T-helper 1 cell (primary cell): ENCODE measurements at places on chromosomes 16 and 17.
A peak's percentile ranks its signal among the peaks of the same experiment; 100 is the strongest.

DNA sequence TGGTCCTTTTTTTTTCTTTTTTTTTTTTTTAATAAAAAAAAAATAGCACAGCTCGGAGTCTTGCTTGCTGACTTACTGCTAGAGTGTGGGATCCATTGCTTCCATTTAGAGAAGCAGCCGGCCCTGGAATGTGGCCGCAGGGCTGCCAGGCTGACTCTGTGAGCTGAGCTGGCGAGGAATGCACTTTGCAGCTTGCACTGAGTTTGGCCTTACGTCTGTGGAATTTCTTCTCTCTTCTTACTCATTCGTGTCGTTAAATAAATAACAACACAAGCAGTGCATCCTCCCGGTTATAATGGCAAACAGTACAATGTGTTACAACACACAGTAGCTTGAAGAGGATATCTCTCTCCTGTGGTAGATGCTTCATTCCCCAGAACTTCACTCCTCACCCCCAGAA lies 69.2 kb downstream of the PRKCB start:
- no peak for DNase-seq

- DNase-seq = no peak
Measured at GRCh38 chr16:9922441-9922840, 259.8 kb downstream of the GRIN2A start.

- no peak for DNase-seq
Measured at GRCh38 chr17:78599419-78599818, 22.2 kb upstream of the DNAH17 start.

DNA sequence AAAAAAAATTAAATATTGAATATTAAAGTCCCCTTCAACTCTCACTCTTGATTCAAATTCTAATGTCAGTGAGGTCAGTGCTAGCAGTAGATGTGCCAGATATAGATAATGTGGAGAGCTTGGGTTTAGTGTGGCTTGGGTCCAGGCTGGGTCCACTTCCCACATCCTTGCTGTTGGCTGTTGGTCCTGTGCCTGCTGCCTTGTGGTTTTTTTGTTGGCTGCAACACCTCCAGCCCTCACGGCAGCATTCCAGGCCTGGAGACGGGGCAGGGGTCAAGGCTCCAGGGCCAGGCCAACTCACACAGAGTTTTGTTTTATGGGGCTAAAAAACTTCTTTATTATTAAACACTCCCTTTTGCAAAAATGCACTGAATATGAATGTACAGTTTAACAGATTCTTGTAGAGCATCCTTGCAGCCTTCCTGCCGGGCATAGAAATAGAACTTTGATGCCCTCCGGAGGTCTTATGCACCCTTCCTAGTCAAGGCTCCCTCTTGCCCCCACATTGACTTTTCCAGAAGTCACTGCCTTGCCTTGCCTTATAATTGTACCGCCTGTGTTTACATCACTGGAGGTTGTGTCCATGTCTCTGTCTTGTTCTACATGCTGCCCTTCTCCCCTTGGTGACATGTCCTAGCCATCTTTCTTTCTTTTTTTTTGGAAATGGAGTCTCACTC lies 25.5 kb upstream of the MYO15B start:
- no peak for DNase-seq

GRCh38 chr17:44221084-44221861 lies 1.8 kb upstream of the UBTF start:
- DNase-seq = peak; percentile 55

DNA sequence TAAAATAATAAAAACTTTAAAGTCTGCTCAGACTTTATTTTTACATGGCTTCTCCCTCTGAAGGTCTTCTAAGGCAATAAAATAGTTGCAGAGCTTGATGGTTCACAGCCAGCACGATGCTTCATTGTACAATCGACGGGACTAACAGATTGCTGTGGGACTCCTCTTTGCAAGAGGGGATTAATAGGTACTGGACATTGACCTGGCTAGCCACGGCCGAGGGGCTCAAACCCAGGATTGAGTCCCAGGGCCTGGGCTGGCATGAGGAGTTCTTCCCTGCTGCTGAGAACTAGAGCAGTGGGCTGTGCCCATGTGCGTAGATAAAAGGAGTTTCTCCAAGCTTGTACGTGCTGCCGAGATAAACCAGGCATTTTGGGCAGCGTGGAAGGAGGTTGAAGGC lies 23.6 kb upstream of the GAN start:
- DNase-seq = no peak

- no peak for DNase-seq
Measured at GRCh38 chr16:55562936-55563335, 3.5 kb upstream of the CAPNS2 start.

DNA sequence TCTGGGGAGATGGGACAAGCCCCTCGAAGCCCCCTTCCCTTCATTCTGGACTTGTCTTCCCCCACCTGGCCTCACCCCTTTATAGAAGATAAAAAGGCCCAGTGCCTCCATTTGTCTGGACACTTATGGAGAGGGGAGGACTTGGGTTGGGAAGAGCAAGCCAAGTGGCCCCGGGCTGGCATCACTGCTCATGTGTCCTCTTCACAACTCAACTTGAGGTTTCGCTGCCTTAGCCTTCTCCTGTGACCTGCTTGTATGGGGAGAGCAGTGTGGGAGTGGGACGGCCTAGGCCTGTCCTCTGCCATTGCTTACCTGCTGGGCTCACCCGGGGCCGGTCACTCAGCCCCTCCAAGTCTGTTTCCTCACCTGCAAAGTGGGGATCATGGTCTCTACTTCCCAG lies 1.4 kb downstream of the PAQR4 start:
- DNase-seq = no peak

GRCh38 chr17:4935650-4936049 lies 3.6 kb downstream of the GP1BA start:
- DNase-seq = no peak

GRCh38 chr16:10128397-10129258 lies 53.6 kb downstream of the GRIN2A start:
- DNase-seq = no peak

DNA sequence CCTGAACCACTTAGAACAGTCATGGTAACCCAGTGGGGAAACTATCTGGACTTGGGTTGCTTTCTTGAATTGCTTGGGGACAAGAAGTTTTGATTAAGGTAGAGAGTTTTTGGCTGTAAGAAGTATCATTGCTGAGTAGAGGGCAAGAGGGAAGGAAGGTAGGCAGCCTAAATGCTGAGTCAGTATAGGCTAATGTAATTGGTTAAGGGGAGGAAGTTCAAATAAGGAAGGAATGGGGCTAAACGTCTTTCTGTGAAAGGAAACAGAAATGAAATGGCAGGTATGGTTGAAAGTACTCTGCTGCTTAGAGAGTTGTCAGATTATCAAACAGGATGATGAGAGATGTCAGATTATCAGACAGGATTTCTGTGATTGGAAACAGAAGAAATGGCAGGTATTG lies 20.3 kb downstream of the KPNB1 start:
- DNase-seq = no peak

GRCh38 chr16:11136600-11136999 lies 119.4 kb downstream of the SOCS1 start:
- DNase-seq = no peak

GRCh38 chr17:64006361-64007088 lies 8.4 kb downstream of the PRR29 start:
- no peak for DNase-seq

DNA sequence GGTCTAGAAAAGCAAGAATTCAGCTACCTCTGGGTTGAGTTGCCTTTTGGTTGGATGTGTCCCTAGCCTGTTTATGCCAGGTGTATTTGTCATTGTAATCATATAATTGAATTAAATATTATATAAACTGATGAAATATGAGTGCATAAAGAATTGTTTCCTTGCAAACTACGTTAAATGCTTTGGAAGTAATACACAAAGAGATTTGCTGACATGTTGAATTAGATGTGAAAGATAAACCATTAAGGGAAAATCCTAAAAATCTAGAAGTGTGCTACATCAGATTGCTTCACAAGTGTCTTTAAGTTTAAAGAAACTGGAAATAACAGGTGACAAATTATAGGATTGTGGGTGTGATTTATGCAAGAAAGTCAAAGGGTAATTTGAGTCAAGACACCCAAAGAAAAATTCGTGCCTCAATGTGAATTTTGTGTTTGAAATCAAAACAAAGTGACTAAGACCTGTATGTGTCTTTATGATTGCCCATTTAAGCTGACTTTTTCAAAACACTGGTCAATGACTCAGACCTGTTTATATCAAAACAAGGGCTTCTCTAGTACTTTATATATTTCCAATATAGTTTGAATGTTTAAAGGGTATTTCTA lies 5.1 kb upstream of the PYY start:
- no peak for DNase-seq

- DNase-seq = no peak
Measured at GRCh38 chr17:79943347-79944241, 92.1 kb downstream of the TBC1D16 start.

DNA sequence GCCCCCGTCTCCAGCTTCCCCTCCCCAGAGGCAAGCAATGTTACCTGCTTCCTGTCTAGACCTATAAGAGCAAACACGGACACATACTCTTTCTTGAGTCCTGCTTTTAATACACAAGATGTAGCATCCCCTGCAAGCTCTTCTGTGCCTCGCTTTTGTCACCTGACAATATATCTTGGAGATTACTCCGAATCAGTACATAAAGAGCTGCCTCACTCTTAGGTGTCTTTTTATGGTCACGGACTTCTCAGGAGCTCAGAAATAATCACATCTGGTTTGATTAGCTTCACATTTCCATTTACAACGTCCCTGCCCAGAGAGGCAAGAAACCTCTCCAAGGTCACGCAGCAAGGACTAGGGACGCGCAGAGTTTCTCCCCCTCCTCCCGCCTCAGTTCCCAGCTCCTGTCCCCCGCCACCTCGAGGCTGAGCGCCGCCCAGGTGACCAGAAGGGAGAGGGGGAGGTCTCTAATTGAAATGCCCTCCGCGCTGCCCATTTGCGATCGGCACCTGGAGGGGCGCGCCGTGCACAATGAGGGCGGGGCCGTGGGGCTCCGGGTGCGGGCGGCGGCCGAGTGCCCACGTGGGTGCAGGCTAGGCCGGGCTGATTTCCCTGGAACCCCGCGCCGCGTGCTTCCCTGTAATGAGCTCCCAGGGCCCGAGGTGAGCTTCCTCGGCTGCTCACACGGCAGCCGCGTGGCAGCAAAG lies 13.8 kb upstream of the SEZ6 start:
- DNase-seq = no peak

GRCh38 chr17:338442-339192 lies 14.0 kb downstream of the RPH3AL start:
- no peak for DNase-seq

DNA sequence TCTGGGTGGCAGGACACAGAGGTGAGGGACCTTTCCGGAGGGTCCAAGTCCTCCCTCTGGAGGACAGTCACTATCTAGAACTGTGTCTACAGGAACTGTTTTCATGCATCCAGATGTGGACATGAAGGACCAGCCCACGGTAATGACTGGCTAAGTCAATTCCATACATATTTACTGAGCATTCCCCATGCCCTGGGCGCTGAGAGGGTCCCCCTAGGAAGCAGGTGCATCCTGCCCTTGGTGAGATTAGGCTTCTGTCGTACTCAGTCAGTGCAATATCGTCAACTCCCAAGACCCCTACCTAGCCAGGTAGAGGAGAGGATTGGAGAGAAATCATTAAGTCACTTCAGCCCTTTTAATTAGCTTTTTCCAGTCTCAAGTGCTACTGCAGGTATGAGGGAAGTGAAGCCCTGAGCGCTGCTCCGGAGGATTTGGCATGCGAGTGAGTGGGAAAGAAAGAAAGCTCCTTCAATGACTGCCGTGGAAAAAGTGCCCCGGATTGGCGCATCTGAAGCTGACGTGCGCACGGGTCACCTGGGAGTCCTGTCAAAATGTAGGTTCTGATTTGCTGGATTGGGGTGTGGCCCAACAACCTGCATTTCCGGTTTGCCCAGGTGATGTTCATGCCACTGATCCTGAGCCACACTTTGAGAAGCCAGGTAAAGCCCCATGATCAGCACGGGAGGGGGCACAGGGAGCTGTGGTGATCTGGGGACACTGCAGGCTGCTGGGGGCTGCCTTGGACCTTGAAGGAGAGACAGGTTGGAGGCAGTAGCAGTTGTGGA lies 367.4 kb upstream of the TNRC6C start:
- DNase-seq = no peak

- no peak for DNase-seq
Measured at GRCh38 chr17:37117373-37118142, 168.8 kb downstream of the AATF start.

DNA sequence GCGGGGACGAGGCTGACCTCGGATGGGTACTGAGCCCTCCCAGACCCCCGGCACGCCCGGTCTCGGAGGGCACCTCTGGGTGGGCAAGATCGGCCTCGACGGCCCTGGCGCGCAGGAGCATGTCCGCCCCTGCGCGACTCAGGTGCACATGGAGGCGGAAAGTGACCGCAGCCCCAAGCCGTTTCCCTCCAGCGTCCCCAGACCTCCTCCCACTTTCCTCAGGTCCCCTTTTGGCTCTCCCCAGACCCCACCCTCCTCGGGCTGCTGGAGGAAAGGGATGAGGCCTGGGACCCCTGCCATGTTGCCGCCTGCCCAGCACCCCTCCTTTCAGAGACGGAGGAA lies 10.0 kb downstream of the RPL19 start:
- DNase-seq = no peak

DNA sequence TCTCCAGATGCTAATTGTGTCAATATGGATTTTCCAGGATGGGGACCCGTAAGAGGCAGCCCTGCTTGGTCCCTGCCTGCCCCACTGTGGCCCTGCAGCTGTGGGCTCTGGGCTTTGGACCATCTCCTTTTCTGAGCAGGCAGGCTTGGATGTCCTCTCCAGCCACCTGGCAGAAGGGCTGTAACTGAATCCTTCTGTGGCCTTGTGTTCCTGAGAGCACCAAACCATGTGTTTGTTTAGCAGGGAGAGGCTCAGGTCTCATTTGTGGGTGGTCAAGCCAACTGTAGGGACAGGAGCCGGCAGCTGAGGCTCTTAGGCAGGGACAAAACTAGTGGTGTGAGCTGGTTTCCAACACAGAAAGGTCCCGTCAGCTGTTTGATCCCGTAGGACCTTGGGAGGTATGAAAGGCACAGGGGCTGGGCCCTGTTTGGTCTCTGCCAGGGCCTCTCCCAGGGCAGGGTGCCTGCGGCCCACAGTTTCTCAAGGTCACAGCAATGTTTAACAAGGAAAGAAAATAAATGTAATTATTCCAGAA lies 18.5 kb downstream of the SEC14L5 start:
- DNase-seq = no peak

GRCh38 chr17:65366102-65366844 lies 195.2 kb downstream of the AXIN2 start:
- no peak for DNase-seq

DNA sequence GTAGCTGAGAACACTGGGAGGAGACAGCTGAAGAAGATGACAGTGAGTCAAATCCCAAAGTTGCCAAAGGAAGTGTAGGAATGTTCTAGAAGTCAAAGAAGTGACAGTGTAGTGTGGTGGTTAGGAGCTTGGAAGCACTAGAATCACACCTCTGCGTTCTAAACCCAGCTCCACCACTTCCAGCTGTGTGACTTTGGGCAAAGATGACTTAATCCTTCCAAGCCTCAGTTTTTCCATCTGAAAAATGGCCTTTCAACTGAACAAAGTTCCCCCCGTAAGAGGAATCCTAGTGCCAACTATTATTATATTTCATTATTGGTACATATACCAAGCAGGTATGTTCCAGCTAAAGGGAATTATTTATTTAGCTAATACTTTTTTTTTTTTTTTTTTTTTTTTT lies 56.0 kb downstream of the IQCK start:
- no peak for DNase-seq

- DNase-seq = no peak
Measured at GRCh38 chr16:56305956-56306565, 114.8 kb downstream of the GNAO1 start.

- DNase-seq = no peak
Measured at GRCh38 chr17:42913522-42913921, 12.9 kb downstream of the G6PC1 start.

- no peak for DNase-seq
Measured at GRCh38 chr16:87339086-87339723, 22.0 kb upstream of the C16orf95 start.
